ENCODE measurements at places on chromosomes 11 and 22.

- no peak for DNase-seq
These were observed 32.6 kb downstream of the TEAD1 start for GRCh38 chr11:12706545-12707499.

- no peak for DNase-seq
These were observed 87.2 kb upstream of the CADM1 start for GRCh38 chr11:115591380-115591779.

DNA sequence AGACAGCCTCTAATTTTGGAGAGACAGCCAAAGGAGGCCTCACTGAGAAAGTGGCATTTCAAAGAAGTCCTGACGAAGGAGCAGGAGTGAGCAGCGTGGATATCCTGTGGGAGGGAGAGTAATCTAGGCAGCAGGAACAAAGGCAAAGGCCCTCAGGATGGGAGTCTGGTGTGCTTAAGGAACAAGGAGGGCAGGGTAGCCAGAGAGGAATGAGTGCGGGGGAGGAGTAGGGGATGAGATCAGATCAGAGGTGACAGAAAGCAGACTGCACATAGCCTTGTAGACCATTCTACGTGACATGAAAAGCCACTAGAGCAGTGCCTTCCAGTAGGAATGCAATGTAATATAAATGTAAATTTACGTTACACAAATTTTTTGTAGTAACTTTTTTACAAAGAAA, 5.6 kb downstream of the SLC36A4 start:
- no peak for DNase-seq

DNA sequence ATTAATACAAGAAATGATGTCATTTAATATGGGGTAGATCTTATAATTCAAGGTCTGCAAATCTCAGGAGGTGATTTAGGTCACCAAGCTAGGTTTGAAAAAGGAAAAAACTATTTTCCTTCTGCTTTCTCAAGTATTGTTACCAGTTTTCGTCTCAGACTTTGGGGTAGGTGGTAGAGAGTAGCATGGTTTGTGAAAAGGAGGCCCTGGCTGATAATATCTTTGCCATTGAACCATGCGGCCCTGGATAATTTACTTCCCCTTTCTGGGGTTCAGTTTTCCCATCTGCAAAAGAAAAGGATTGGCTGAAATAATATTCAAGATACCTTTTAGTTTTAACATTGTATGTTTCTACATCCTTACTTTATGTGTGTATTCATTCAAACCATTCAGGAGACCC, 92.1 kb downstream of the WNT11 start:
- DNase-seq: no peak

- DNase-seq: no peak
These were observed 246.4 kb upstream of the PDGFD start for GRCh38 chr11:104410336-104410735.

DNA sequence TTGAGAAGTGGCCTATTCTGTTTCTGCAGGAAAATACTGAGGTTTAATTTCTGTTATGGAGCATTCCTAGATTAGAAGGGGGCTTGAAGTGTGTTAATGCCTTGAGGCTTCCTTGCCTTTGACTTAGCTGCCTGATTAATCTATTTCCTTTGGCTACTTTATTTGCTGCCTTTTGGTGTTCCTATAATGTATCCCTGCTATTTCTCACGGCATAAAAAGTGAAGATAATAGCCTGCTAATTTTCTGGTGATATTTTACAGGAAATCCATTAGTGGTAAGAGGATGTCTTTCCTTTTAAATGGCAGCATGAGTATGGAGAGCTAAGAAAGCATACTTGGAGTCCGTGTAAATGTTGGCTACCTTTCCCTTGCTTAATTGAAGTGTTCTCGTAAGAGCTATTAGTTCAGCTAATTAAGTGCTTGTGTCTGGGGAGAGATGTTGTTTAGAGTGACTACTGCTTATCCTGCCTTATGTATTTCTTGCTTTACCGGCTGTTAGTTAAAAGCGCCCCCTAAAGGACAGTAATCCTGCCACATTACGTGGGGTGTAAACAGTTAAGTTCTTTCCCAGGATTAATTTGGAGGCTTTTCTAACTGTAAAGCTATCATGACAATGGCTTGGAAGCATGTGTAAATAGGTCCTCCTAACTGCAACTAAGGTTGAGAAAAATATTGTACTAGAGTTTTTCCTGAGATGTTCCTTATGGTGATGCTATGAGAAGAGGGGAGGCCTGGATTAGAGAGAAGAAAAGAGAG, 45.6 kb downstream of the ZNF280B start:
- no peak for DNase-seq

GRCh38 chr22:48705159-48705916, 1122.3 kb downstream of the BRD1 start:
- DNase-seq: no peak

- no peak for DNase-seq
These were observed 205.8 kb downstream of the CADM1 start for GRCh38 chr11:115298300-115299012.

DNA sequence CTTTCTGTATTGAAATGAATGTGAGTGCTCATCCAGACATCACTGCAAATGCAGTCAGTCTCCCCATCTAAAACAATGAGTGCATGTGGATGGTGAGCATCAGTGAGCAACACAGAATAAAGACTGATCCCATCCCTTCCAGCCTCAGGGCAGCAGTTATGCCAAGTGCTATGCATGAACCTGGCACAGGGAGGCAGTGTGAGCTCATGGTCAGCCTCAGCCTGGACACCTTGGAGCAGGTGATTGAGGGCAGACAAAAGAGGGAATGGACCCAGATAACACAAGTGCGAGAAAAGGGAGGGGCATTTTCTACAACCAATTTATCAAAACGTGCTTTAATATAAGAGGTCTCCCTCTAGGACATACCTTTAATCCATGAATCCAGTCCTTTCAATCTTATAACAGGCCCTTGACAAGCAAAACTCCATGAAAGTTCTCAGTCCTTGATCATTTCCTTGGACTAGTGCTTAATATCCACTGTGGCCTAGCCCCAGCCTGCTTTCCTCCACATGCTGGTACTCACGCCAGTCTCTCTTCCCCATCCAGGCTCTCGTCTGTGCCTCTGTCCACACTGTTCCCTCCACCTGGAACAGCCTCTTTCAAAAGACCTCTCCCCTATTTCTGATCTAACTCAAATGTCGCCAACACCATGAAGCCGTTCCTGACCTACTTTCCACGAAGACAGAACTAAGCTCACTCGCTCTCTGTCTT, 50.5 kb upstream of the LRRC55 start:
- no peak for DNase-seq

GRCh38 chr22:37625737-37626136, 13.7 kb upstream of the SH3BP1 start:
- no peak for DNase-seq

GRCh38 chr11:44351898-44352498, 42.1 kb upstream of the ALX4 start:
- no peak for DNase-seq
